Right renal cortex interstitium (tissue), 3 donors: ENCODE measurements at places on chromosomes 1 and 21. TPM values are rescaled to one million over a fixed set of nuclear protein-coding genes. Genes with fewer than 3 reads are reported as not detected.
A peak's percentile ranks its signal among the peaks of the same experiment; 100 is the strongest.

SELE gene
- 0.67 TPM for polyA plus RNA-seq

ACTL8 gene
- not detected for polyA plus RNA-seq

OR2T11 gene
- polyA plus RNA-seq = not detected

LAD1 gene
- polyA plus RNA-seq = 30.8 TPM

CCDC185 gene
- 0.06 TPM for polyA plus RNA-seq

LRRIQ3 gene
- polyA plus RNA-seq = 3.6 TPM

GRCh38 chr1:34730485-34730884 lies 24.4 kb upstream of the GJB5 start:
- no peak for DNase-seq

GRCh38 chr1:118481126-118481525 lies 296.1 kb upstream of the SPAG17 start:
- DNase-seq = no peak

GRCh38 chr21:14722841-14723483 lies 176.8 kb upstream of the SAMSN1 start:
- DNase-seq = no peak

DNA sequence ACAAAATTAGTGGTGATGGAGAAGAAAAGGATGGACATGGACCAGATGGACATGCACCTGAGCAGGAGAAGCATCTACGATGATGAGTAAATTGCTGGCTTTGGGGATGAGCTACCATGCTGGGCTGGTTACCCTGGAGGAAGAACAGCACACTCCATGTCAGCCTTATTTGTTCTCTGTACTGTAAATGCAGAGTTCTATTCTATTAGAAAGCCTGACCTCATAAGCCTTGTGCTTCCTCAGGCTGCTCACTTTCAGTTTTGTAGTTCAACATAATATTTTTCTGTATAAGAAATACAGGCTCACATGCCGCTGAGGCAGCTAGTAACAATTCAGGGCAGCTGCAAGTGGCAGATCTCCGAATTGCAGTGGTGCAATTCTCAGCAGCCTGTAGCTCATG lies 249.6 kb downstream of the PLA2G4A start:
- no peak for DNase-seq

DNA sequence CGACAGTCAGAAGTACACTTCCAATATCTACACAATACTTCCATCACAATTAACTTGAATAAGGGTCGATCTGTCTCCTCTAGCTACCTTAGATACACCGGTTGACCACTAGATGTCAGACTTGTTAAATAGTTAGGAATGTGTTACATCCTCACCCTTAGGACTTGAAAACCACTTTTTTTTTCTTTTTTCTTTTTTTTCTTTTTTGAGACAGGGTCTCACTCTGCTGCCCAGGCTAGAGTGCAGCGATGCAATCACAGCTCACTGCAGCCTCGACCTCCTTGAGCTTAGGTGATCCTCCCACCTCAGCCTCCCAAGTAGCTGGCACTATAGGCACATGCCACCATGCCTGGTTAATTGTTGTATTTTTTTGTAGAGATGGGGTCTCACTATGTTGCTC lies 120.4 kb upstream of the GREM2 start:
- peak; percentile 3 for DNase-seq

DNA sequence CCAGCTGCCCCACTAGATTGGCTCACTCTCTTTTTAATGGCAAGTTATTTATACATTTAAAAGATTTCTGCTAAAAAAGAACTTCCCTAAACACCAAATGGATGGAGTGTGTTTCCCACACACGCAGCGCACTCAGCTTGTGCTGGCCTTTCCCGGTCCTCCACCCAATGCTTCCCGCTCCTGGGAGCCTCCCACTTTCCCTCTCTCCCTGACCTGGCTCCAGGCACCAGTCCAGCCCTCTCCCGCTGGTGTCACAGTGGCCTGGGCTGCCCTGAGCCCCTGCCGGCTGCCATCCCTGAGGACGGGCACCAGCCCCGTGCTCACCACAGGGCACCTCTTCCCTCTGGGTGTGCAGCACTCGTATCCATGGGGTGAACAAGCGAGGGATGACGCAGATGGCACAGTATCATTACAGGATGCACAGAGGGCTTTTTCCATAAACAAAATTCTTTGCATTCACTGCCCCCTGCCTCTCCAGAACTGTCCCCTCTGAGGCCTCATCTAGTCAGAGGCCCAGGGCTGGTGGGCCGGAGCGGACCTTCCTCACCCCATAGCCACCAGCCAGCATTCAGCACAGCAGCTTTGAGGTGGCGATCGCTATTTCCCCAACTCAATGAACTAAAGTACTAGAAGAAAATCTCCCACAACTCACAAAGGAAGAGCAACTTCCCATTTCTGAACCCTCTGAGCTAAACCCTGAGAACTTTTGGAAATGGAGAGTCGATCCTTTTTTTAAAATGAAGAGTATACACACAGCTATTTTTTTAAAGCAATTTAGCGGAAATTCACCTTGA lies 68.5 kb downstream of the SLC37A1 start:
- no peak for DNase-seq

DNA sequence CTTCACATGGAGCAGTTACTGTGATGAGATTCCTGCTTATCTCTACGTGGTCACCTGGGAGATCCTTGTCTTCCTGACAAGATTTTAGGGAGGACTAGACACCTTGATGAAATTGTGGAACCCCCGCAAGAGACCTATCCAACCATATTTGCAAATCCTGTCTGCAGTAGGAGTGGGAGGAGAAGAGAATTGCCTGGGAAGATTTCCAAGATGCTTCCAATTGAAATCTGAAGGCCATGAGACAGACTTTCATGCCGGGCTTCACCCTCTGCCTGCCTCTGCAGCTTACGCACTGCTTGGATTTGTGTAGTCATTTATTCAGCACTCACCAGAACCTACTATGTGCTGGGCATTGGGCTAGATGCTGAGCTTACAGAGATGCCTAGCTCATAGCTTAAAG lies 106.6 kb downstream of the OMA1 start:
- DNase-seq = no peak

DNA sequence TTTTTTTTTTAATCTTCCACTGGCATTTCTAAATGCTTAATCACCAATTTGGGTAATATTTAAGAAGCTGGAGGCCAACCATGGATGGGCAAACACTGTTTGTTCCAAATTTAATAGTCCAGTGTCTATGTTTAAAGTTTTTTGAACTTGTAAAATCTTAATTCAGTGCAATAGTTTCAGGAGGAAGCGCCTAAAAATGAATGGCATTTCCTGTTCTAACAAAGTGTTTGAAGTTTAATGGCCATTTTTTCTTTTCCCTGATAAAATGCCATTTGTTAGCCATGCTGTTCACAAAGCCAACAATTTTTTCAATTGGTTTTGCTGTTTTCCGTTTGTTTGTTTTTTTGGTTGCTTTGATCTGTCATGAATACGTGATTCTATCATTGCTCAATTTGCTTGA lies 552.1 kb downstream of the LMO4 start:
- no peak for DNase-seq

- DNase-seq = no peak
Measured at GRCh38 chr1:164559342-164560051, 513 bp downstream of the PBX1 start.

DNA sequence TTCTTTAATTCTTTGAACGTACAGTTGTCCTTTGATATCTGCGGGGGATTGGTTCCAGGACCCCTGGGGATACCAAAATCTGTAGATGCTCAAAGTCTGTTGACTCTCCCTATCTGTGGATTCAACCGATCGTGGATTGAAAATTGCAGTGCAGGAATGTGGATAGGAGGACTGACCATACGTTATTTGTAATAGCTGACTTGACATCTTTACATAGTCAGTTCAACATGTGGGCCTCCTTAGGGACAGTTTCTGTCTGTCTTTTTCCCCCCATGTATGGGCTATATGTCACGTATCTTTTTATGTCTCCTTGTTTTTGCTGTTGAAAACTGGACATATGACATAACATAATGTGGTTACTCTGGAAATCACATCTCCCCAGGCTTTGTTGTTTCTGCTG lies 204.9 kb downstream of the DYRK1A start:
- DNase-seq = no peak

GRCh38 chr1:118989006-118989815 lies 1.1 kb upstream of the TBX15 start:
- no peak for DNase-seq

DNA sequence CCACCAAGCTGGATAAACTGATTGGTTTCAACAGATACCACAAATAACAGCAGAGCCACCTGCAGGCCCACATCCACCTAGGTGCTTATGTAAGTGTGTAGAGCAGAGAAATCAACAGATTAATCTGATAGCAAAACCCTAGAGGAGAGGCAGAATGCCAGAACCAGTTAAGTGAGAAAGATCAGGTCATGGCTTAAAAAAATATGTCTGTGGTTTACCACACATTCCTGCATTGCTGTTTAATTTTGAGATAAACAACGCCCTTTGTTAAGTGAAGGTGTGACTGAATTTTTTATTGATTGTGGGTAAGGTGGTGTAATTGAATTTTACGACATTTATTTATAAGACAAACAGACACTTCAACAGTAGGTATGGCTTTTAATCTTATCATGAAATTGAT lies 21.2 kb downstream of the CRNN start:
- no peak for DNase-seq

DNA sequence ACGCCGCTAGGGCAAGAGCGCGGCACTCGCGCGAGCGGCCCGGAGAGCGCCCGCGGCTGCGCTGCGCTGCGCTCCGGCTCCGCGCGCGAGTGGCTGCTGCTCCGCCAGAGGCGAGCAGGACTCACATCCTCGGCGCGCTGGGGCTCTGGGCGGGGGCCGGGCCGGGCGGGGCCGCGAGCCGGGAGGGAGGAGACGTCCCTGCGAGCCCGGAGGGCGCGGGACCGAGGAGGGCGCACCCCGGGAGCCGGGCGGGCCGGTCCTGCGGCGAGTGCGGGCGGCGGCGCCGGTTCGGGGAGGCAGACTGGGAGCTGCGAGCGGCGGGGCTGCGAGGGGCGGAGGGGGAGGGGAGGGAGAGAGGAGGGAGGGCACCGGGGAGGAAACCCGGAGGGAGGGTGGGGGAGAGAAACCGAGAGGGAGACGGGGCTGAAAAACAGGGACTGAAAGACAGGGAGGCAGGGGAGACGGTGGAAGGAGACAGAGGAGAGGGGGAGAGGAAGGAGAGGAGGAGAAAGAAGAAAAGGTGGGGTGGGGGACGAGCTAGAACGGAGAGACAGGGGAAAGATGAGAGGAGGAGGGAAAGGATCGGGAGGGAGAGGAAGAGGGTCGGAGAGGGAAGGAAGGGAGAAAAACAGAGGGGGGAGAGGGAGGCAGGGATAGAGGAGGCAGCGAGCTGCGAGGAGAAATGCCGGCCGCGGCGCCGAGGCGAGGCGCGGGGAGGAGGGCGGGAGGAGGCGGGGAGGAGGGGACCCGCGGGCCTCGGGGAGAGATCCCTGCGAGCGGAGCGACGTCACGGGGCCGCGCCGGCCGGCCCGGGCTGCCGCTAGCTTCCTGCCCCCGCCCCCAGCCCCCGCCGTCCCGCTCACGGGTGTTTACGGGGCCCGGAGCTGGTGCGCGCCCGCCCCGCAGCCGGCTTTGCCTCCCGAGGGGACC lies at the start of gene CAMK2N1:
Gene CAMK2N1 (minus strand): TSS at position 684 of the 930 bp plus-strand sequence. CDS start 831 bp downstream, outside the sequence.
- DNase-seq = no peak

DNA sequence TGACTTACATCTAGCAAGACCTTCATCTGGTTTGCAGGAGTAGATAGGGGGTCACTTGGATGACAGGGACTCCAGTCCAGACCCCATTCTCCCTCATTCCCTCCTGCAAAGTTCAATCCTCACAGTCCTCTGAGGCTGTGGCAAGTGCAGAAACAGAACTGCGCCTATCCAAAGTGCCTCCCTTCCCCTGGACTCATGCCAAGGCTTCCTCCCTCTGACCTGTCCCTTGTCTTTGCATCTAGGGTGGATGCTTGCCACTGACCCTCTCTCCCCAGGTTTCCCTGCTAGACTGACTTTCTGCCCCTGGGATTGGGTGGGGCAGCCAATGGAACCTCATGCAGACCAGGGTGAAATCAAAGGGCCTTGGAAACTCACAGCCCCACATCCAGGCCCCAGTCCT lies 18.7 kb downstream of the PRAMEF1 start:
- DNase-seq = no peak
